ENCODE measurements at places on chromosomes 2 and 18. TPM values are rescaled to one million over a fixed set of nuclear protein-coding genes. Genes with fewer than 3 reads are reported as not detected.

Gene LIPG
- polyA plus RNA-seq = 69.5 TPM

Gene CDH19
- polyA plus RNA-seq = 0.33 TPM

- DNase-seq = no peak
Measured at GRCh38 chr18:5942591-5942990, 47.3 kb upstream of the TMEM200C start.

DNA sequence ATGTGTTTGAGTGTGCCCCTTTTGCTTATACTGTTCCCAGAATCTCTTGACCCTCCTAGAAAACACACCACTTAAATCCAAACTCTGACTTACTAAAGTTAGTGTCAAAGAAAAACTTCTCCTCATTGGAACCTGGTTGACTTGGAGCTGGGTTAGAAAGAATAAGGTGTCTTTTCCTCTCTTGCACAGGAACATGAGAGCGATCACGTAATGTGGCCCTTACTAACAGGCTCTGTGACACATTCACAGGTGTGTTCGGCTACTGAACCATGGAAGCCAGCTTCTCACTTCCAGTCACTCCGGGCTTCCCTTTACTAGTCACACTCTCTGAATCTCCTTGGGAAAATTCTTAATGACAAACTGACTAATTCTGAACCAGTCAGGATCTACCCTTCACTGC lies 5.4 kb upstream of the POU3F3 start:
- no peak for DNase-seq

- DNase-seq = no peak
Measured at GRCh38 chr2:73027340-73027739, 44.2 kb downstream of the SFXN5 start.

DNA sequence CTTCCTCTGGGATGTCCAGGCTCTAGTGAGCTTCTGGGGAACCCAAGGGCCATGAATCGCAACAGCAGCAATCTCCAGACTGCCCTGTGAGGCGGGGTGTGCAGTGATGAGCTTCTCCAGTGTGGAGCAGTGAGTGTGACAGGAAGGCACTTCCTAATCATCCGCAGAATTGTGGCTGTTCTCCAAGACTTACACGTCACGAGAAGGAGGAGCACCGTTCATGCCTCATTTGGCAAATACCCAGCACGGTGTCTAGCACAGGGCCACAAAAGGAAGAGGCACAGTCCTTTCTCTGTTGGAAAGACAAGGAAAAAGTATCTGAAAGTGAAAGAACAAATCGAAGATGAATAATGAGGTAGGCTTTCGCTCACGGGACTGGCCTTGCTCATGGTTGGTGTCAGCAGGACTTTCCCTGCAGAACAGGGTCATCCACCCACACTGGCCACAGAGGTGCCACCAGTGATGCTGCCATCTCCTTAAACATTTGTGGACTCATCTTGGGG lies 125.1 kb upstream of the HAAO start:
- no peak for DNase-seq

GRCh38 chr2:122707224-122707824 lies 951.9 kb downstream of the TSN start:
- DNase-seq = peak; percentile 7

DNA sequence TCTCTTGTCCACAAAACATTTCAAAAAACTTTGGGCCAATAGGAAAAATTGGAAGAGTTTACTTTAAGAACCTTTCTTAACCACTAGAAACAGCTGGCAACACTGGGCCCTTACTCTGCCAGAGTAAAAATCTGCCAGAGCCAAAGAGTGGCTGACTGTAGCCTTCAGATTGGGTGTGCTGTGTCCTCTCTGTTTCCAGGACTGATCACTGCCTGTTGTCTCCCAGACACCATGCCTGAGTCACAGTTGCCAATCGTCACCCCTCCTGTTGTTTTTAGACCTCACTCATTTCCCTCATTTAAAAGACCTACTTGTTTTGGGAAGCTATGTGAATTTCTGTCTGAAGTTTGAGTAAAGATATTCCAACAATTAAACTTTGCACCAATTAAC lies 159.1 kb downstream of the PPP1R1C start:
- DNase-seq = no peak

DNA sequence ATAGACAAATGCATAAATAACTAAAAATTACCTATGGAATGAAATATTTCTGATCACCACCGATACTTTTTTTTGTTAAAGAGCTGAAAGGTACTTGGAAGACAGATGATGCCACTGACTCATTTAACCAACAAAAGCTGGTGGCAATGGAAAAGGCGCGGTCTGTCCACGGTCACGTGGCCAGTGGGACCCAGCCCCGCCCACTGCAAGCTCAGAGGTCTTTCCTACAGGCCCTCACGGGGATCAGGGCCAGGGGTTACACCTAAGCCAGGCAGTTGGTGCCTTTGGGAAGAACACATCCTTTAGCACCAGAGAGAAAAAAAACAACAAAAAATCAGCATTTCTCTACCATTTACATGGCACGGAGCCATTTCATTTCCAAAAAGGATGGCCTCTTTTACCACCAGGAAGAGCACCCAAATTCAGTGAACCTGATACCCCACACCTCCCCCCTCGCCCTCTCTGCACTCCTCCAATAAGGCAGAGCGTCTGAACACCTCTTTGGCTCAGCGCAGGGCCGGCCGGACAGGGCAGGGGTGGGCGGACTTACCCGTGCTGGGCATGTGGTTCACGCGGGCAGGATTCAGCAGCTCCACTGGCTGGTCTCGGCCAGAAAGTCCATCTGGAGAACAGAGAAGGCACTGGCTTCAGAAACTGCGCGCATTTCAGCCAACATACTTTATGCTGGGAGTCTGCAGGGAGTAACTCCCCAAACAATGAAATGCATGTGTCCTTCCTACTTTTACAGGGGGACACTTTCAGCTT lies 164.6 kb downstream of the HDAC4 start:
- no peak for DNase-seq

GRCh38 chr18:475202-476031 lies 25.1 kb downstream of the COLEC12 start:
- no peak for DNase-seq

DNA sequence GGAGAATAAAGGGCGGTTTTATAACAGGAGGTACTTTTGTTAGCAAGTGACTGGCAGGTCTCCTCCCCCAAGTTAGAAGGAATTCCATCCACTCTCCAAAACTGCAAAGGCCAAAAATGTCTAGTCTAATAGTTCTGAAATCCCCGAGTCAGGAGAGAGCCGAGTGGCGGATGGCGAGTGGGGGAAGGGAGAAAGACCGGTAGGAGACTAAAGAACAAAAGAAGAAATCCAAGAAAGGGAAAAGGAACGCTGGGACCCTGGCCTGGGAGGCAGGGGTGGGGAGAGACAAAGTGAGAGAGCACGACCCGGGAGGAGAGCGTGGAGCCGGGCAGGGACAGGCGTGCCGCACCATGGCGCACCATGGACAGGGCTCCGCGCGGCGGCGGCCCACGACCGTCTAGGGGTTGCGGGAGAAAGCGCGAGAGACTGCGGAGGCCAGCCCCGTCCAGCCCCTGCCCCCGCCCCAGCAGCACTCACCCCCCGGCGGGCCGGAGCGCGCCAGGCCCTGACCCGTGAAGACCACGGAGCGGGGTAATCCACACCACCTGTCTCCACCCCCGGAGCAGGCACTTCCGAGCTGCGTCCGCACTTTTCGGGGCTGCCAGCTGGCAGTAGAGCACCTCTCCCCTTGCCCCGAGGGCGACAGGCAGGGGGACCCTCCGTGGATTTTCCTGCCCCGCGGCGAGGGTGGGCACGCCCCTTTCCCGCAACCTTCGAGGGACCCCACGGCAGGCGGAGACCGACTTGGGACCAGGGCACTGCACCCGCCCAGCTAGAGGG lies 1.6 kb downstream of the CDH2 start:
- peak; percentile 57 for DNase-seq

DNA sequence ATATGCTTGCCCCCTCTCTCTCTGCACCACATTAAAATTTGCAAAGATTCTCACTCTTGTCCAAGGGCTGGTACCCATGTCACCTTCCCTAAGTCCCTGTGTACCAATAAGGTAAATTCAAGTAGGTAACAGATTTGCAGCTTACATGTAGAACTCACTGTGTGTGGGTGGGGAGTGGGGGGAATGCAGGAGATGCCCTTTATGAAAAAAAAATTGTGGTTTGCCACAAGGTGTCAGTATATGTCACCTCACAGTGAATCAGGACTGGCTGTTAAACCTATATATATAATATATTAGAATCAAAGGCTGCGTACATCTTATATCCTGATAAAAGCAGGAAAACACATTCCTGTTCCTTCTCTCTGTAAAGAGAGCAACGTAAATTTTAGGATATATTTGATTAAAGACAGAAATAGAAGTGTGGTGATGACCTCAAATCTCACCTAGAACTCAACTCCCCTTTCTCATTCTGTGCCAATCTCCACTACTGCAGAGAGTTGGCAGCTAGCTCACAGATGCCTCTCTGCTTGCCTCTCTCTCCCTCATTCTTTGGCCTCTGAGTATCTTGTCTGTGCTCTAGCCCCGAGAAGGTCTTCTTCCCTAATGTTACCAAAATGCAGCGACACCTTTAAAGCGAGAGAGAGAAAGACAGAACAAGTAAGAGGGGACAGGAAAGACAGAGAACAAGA lies 536 bp downstream of the XDH start:
- no peak for DNase-seq

DNA sequence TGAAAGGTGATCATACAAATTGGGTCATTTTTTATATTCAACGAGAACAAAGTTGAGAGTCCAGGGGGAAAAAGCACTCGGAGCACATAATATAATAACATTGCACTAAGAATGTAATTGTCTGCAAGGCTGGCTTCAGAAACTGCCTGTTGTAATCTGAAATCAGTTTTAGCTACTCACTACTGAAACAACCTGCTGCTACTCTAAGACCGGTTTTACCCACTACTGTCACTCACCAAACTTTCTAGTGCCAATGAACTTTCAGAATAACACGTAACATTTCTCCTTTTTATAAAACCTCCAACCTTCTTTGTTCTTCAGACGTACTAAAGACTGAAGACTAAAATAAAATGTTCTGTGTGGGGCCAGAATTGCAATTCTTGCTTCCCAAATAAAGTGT lies 11.5 kb upstream of the CYB5A start:
- no peak for DNase-seq
